ENCODE measurements at places on chromosomes 2 and 18. TPM values are rescaled to one million over a fixed set of nuclear protein-coding genes. Genes with fewer than 3 reads are reported as not detected.

DNA sequence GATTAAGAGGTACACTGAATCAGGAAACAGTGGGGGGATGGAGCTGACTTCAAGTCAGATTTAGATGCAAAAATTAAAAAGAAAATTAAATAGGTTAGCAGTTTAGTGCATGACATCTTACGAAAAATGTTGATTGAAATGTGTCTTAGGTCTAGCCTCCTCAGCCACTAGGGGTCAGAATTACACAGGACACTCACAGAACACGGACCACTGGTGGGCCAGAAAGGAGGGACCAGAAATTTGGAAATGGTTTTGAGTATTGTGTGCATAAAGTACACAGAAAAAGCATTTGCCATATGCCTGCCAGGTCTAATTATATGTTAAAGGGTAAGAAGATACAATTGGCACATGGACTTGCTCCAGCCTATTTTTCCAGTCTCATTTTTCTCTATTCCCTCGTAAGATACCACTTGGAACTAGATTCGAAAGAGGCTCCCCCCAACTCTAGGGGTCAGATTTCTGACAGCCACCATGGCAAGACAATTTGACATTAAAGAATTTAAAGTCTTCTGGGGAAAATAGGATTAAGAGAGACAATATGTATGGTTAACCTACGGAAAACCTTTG, 550.2 kb upstream of the SETBP1 start:
- DNase-seq: no peak

DNA sequence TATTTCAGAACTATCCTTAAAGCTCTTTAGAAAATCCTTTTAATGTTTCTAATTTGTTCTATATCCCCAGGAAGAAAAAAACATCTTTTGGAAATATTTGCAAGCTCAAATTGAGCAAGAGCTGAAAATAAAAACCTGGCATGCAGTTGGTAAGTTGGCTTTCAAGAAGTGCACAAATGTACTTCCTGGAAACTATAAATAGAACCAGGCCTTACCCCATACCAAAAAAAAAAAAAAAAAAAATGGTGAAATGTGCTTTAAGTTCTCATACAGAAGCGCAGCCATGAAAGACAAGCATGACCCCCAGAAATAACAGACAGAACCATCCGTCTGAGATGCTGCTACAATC, 178.5 kb downstream of the HDAC4 start:
- no peak for DNase-seq

DNA sequence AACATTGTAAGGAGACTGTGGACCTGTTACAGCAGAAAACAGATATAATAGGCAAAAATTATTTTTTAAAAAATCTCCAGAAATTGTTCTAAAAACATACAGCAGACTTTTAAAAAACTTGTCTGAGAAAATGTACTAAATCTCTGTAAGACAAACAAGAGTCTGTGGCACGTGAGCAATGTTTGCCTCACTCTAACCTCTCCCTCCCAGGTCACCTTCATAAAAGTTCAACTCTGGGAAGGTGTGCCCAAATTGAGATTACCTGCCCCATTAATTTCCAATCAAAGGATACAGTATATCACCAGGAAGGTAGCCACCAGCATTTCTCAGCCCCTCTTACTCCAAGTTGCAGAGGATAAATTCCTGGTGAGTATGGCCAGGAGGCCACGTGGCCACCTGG, 992.7 kb downstream of the TMEM182 start:
- no peak for DNase-seq

- no peak for DNase-seq
Observed at GRCh38 chr2:161166538-161167409, 6.5 kb downstream of the TANK start.

SLC35F5 gene
- total RNA-seq: 76.0 TPM

All from upper lobe of right lung (tissue), 1 donor.